C1 segment of cervical spinal cord (tissue), 14 donors: ENCODE measurements at places on chromosomes 12 and 14.

GRCh38 chr14:60720962-60721325, 3.2 kb downstream of the SIX4 start:
- no peak for DNase-seq

DNA sequence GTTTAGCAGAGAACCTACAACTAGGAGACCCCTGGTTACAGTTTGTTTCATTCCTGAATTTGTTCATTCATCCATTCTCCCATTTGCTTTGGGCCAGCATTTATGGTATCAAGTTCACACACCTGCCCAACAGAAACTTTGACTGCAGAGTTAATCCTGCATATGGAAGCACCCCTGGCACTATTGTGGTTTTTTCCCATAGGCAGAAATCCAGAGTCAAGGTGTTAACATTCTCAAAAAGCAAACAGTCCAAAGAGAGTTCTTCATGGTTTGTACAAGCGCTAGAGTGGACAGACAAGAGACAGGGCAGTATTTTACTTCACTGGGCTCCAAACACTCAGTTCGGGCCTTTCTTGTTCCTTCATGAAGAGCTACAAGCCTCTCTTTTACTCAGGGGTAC, 51.9 kb downstream of the KCNK10 start:
- no peak for DNase-seq

DNA sequence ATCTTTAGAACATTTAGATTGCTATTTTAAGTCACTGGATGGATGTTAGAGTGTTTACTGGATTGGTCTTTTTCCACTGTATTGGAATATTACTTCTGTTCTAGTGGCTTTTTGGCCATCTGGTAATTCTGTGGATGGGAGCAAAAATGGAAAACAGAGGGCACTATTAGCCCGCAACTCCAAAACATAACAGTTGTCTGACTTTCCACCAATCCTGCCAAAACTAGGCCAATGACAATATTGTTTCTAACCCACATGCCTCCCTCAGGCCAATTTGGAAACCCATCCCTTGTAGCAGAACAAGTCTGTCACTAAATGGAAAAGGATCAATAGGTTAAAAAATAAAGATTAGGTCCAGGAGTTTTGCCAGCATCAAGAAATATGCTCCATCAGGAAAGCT, 97.8 kb downstream of the ETNK1 start:
- DNase-seq = no peak

DNA sequence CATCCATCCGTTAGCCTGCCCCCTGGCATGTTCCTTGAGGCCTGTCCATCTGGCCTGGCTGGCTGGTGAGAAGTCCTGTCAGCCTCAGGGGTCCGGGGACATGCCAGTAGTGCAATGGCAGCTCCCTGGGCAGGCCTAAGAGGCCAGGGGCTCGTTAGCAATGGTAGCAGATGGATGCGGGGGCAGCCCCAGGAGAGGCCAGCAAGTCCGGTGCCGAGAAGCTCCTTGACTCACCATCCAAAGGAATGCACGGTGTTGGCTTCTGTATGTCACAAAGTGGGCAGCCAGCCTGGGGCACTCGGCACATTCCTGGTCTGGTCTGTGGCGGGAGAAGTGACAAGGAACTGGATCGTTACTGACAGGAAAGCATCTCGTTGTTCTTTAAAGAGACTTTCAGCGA, 319.9 kb downstream of the CACNA1C start:
- no peak for DNase-seq
